ENCODE measurements at places on chromosomes 4 and X. TPM values are rescaled to one million over a fixed set of nuclear protein-coding genes. Genes with fewer than 3 reads are reported as not detected.

Gene FHIP1A
- total RNA-seq, result 26.9 TPM

Gene ARX
- 5.8 TPM for total RNA-seq

GRCh38 chr4:28435314-28435713, 1574.7 kb downstream of the STIM2 start:
- H3K36me3 ChIP-seq, result no peaks in the 10 kb centered on the region
- H3K4me3 ChIP-seq, result no peak overlapping the region
- no peak overlapping the region for H3K27ac ChIP-seq
- no peaks in the 10 kb centered on the region for H3K27me3 ChIP-seq

GRCh38 chr4:56324011-56324610, 63.2 kb downstream of the AASDH start:
- H3K4me3 ChIP-seq, result no peak overlapping the region
- H3K27me3 ChIP-seq, result no peaks in the 10 kb centered on the region
- H3K36me3 ChIP-seq, result peaks cover 28% of the 10 kb centered on the region
- H3K27ac ChIP-seq, result peak overlapping the region; percentile 52

DNA sequence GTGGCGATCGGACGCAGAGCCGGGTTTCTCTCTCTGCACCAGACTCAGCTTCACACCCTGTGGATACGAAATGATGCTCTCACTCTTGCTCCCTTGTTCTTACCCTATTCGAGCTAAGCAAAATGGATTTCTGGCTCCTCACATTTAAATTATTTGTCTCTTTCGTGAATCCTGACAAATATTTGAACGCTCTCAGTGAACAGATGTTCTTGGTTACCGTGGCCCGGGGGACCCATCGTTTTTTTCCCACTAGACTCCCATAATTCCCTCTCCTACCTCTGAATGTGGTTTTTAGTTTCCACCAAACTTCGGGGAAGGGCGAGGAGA, 630 bp downstream of the SMARCA5 start:
- H3K27ac ChIP-seq, result peak overlapping the region; percentile 98
- no peak for DNase-seq

GRCh38 chr4:76679691-76680090, 218.3 kb downstream of the SOWAHB start:
- H3K27me3 ChIP-seq, result no peaks in the 10 kb centered on the region
- H3K4me3 ChIP-seq, result no peak overlapping the region
- no peak for DNase-seq

- no peak overlapping the region for H3K27ac ChIP-seq
- peaks cover 11% of the 10 kb centered on the region for H3K27me3 ChIP-seq
- peaks cover 8% of the 10 kb centered on the region for H3K4me1 ChIP-seq
- no peak overlapping the region for H3K4me3 ChIP-seq
These were observed 59.8 kb upstream of the MAML3 start for GRCh38 chr4:140213749-140214148.
